ENCODE measurements at places on chromosomes 11 and 22.

GRCh38 chr22:40363059-40363458 is 7.3 kb upstream of the SGSM3 start:
- no peak for DNase-seq

GRCh38 chr11:130202009-130202817 is 42.6 kb downstream of the ST14 start:
- DNase-seq = no peak

DNA sequence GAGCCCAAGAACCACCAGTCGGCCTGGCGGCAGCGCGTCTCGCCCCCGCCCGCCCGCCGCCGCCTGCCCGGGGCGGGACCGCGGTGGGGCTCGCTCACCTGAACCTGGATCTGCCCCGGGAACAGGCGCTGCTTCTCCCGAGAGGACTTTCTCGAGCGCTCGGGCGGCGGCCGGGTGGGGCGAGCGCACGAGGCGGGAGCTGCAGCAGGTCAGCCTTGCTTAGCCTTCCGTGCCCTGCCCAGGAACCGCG is 133 bp downstream of the MYH9 start:
- DNase-seq = no peak

DNA sequence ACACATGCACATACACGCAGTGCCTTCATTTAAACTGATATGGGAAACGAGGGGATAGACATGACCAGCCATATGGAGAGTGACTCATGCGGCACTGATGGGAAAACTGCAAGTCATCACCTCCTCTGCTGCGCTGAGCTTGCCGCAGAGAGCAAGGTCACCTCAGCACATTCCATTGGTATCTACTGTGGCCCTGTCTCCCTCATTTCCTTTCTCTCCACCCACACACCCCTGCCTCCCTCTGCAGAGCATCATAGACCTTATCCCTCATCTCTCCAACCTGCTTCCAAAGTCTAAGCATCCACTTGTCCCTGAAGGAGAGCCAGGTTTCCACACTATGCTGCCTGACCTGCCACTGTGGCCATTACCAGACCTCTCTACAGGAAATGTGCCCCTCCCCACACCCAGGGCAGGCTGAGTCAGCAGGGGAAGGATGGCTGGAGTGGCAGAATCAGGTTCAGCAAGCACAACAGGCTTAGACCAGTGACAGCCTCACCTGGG is 116.9 kb upstream of the SNX19 start:
- no peak for DNase-seq

- DNase-seq = no peak
Measured at GRCh38 chr11:36594316-36594989, at the start of gene IFTAP. Gene IFTAP, plus strand, starts transcription at chr11:36594502. Its CDS starts 15,602 bp downstream, at chr11:36610104.

DNA sequence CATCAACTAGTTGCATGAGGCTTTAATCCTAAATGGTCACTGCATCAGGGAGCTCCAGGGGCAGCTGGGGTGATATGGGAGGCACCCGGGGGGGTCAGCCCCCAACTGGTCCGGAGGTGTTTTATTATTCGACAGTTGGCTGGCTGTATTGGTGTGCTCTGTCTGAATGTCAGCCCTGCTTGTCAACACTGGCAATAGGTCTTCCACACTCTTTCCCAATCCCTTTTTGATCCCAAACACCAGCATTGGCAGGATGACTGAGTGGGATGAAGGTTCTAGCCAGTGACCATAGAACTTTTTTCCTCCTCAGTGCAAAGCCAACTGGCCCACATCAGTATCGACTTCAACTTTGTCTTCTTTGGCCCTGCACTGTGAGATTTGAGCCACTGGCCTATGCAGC is 8.9 kb upstream of the LDLRAD3 start:
- no peak for DNase-seq

DNA sequence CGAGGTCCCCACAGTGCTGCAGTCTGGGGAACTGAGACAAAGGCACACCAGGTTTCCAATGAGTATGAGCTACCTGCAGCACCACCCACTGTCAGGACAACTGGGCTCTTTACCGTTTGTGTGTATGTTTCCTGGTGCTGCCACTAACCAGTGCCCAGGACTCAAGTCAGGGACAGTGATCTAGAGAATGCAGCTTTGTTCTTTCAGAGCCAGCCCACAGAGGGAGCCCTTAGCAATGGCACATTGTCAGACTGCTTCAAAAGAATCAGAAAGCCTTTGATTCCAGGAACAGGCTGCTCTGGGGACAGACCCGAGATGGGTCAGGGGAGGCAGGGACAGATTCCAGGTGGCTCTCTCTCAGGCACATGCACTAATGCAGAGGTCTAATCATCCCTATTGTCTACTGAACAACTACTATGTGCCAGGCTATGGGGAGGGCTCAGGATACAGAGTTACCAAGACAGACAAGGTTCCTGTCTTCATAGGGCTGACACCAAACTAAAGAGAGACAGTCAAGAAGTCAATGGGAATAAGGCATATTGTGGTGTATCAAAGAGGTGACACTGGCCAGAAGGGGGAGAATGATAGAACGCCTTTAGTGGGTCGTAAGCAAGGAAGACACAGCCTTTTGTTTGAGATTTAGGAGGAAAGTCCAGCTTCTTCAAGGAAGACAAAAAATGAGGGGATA is 103.7 kb downstream of the VPREB1 start:
- no peak for DNase-seq

- no peak for DNase-seq
Measured at GRCh38 chr11:110003426-110003825, 89.8 kb upstream of the ZC3H12C start.

DNA sequence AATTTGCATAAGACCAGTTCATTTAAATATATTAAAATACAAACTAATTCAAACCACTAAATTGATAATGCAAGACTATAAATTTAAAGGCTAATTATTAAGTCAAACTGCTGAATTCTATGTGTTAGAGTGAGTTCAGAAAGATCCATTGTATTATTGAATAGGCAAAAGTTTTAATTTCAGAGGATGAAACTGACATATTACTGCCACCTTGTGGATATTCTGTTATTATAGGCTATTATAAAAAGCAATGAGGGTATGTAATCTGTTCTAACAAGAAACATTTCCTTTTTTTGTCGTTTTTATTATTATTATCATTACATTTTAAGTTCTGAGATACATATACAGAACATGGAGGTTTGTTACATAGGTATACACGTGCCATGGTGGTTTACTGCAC is 20.9 kb upstream of the NAALAD2 start:
- DNase-seq = no peak

DNA sequence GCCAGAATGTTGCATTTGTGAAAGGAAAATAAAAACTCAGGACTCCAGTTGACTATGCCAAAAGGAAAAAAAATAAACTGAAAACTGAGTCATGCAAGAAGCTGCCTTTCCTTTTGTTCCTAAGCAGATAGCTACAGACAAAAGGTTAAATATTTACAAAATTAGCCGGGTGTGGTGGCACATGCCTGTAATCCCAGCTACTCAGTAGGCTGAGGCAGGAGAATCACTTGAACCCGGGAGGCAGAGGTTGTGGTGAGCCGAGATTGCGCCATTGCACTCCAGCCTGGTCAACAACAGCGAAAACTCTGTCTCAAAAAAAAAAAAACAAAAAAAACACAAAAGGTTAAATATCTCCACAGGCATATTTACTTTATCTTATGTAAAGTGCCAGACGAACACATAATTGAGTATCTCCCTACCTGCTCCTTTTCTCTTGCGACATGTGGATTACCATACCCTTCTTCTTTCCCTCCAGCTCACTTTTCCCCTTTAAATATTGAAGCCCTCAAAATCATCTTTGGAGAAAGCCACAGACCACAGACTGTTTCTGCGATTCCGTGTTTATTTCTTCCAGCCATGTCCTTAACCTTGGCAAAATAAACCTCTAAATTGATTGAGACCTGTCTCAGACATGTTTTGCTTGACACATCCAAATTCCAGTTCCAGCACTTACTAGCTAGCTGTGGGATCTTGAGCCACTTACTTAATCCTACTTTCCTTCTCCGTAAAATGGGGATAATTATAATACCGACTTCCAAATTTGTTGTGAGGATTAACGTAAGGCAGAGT is 2.3 kb upstream of the SMPD1 start:
- no peak for DNase-seq

Measured in GM12878 (cell line).